Transverse colon (tissue), 4 donors: ENCODE measurements at places on chromosomes 5 and 9. TPM values are rescaled to one million over a fixed set of nuclear protein-coding genes. Genes with fewer than 3 reads are reported as not detected.

DNA sequence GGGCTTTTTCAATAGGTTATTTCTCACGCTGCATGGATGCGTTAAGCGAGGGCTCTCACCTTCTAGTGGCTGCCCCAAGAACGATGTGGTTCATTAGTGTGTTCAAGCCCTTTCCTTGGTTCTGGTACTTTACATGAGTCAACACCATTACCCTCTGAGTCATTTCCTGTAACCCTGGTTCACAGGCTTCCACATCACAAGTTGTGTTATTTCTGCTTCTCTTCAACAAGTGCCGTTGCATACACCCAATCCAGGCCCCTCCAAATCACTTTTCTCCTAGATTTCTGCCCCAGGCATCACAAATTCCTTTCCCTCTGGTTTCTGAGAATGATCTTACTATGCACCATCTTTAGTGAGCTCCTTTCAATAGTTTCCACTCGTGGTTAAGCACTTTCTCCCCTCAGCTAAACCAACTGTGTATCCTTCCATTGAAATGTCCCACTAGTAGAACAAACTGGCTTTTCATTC lies 69.5 kb upstream of the RAD23B start:
- no peaks in the 10 kb centered on the region for H3K36me3 ChIP-seq
- H3K4me3 ChIP-seq, result no peak overlapping the region
- H3K4me1 ChIP-seq, result no peaks in the 10 kb centered on the region
- H3K27me3 ChIP-seq, result no peaks in the 10 kb centered on the region
- DNase-seq, result no peak

- no peak overlapping the region for H3K4me3 ChIP-seq
- no peaks in the 10 kb centered on the region for H3K27me3 ChIP-seq
- H3K36me3 ChIP-seq, result no peaks in the 10 kb centered on the region
- H3K27ac ChIP-seq, result no peak overlapping the region
These were observed 94.7 kb upstream of the ADAMTSL1 start for GRCh38 chr9:18379073-18379811.

- H3K27ac ChIP-seq, result no peak overlapping the region
- DNase-seq, result no peak
- no peak overlapping the region for H3K4me3 ChIP-seq
- no peaks in the 10 kb centered on the region for H3K36me3 ChIP-seq
- peaks cover 8% of the 10 kb centered on the region for H3K27me3 ChIP-seq
These were observed 131.3 kb upstream of the CCDC180 start for GRCh38 chr9:97176206-97176605.

HSPB3 gene
- not detected for total RNA-seq

DNA sequence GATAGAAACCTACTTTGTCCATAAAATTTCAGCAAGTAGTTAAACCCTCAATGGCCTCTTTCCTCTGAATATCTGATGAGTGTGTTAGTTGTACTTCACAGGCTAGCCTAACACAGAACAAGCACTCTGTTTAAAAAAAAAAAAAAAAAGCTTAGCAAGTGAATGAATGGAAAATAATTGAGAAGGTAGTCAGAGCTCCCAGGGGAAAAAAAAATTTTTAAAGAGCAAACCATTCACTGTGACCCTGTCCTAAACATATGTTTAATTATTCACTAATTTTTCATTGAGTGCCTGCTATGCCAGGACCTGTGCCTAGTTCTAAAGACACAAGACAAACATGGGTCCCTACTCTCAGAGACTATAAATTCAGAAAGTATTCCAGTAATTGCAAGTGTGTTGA lies 69.3 kb downstream of the SH3RF2 start:
- no peaks in the 10 kb centered on the region for H3K27me3 ChIP-seq
- no peaks in the 10 kb centered on the region for H3K36me3 ChIP-seq
- H3K4me3 ChIP-seq, result no peak overlapping the region
- H3K4me1 ChIP-seq, result no peaks in the 10 kb centered on the region

- H3K36me3 ChIP-seq, result no peaks in the 10 kb centered on the region
- no peak overlapping the region for H3K4me3 ChIP-seq
- no peaks in the 10 kb centered on the region for H3K27me3 ChIP-seq
- DNase-seq, result peak; percentile 21
These were observed 18.5 kb upstream of the ERMP1 start for GRCh38 chr9:5851445-5851844.

DNA sequence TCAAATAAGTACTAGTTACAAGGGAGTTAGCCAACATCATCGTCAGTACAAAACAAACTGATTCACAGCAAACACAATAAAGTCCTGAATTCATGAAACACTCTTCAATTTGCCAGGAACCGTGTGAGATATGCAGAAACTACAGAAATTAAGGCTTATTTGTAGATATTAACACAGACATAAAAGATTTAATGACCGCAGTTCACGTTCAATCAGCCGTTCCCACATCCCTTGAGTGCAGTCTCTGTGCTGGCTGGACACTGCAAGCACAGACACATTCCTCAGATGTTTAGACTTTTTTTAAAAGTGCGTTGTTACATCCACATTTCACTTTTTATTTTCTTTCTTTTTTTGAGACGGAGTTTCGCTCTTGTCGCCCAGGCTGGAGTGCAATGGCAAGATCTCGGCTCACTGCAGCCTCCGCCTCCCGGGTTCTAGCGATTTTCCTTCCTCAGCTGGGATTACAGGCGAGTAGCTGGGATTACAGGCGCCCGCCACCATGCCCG lies 566 bp upstream of the CEP78 start:
- no peaks in the 10 kb centered on the region for H3K27me3 ChIP-seq
- no peaks in the 10 kb centered on the region for H3K36me3 ChIP-seq
- peak overlapping the region; percentile 88 for H3K27ac ChIP-seq
- H3K4me1 ChIP-seq, result peaks cover 5% of the 10 kb centered on the region

- H3K36me3 ChIP-seq, result no peaks in the 10 kb centered on the region
- no peaks in the 10 kb centered on the region for H3K27me3 ChIP-seq
- H3K4me3 ChIP-seq, result peak overlapping the region; percentile 3
- peaks cover 27% of the 10 kb centered on the region for H3K4me1 ChIP-seq
- DNase-seq, result no peak
These were observed 118.6 kb upstream of the RETREG1 start for GRCh38 chr5:16735101-16736060.

TOR1A gene
- total RNA-seq, result 43.0 TPM

GRCh38 chr5:133729800-133730199 lies 117.5 kb upstream of the FSTL4 start:
- no peak for DNase-seq
- no peak overlapping the region for H3K4me3 ChIP-seq
- H3K27ac ChIP-seq, result no peak overlapping the region
- H3K27me3 ChIP-seq, result no peaks in the 10 kb centered on the region
- no peaks in the 10 kb centered on the region for H3K4me1 ChIP-seq
- H3K36me3 ChIP-seq, result no peaks in the 10 kb centered on the region

GRCh38 chr9:7937761-7938491 lies 138.3 kb upstream of the DMAC1 start:
- H3K36me3 ChIP-seq, result no peaks in the 10 kb centered on the region
- no peaks in the 10 kb centered on the region for H3K27me3 ChIP-seq
- DNase-seq, result no peak
- no peaks in the 10 kb centered on the region for H3K4me1 ChIP-seq
- no peak overlapping the region for H3K4me3 ChIP-seq
- H3K27ac ChIP-seq, result no peak overlapping the region

GRCh38 chr5:79392776-79393175 lies 121.2 kb downstream of the HOMER1 start:
- no peak for DNase-seq
- H3K27me3 ChIP-seq, result no peaks in the 10 kb centered on the region
- no peak overlapping the region for H3K4me3 ChIP-seq
- H3K36me3 ChIP-seq, result no peaks in the 10 kb centered on the region
- no peak overlapping the region for H3K27ac ChIP-seq

LOX gene
- 8.4 TPM for total RNA-seq

TLE1 gene
- 69.9 TPM for total RNA-seq

GPR151 gene
- not detected for total RNA-seq

NKD2 gene
- 0.80 TPM for total RNA-seq

PCDHA8 gene
- total RNA-seq, result not detected

DDX4 gene
- not detected for total RNA-seq

DNA sequence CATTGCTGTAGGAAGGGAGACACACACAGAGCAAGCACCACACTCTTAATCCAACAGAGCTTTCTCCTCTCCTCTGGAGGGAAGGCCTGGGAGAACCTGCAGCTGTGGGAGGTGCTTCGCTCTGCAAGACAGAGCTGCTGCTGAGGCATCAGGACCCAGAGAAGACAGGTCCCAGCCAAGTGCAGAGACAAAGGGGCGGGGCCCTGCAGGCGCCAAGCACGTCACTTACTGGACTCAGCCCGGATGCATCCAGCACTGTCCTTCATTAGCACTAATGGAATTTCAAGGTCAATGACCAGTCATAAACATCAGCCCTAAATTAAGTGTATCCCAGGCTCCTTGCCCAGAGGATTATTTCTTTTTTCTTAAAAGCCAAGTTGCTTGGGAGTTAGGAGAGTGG lies 337.1 kb upstream of the PANK3 start:
- peak; percentile 13 for DNase-seq
- no peak overlapping the region for H3K27ac ChIP-seq
- no peaks in the 10 kb centered on the region for H3K36me3 ChIP-seq
- no peak overlapping the region for H3K4me3 ChIP-seq
- H3K4me1 ChIP-seq, result no peaks in the 10 kb centered on the region
